Fibroblast of upper back skin (primary cell): ENCODE measurements at places on chromosomes 16 and 17.

GRCh38 chr16:13543850-13544249, 376.1 kb upstream of the ERCC4 start:
- DNase-seq: no peak

DNA sequence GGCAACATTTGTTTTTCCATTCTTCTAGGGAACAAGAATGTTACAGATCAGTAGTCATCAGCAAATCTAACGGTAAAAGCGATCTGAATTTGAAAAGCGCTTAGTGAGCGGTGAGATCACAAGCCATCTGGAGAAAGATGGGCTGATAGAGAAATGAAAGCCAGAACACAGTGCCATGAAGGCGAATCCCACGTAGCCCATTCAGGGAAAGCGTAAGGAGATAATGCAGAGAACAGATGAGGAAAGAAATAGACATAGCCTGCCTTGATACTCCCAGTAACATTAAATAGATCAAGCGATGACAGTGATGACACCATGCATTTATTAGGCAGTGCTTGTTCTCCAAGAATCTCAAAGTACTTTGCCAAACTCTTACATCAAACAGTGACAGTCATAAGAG, 183.1 kb upstream of the PSMD7 start:
- no peak for DNase-seq

GRCh38 chr17:17576772-17577234, 14.7 kb downstream of the PEMT start:
- DNase-seq: no peak

DNA sequence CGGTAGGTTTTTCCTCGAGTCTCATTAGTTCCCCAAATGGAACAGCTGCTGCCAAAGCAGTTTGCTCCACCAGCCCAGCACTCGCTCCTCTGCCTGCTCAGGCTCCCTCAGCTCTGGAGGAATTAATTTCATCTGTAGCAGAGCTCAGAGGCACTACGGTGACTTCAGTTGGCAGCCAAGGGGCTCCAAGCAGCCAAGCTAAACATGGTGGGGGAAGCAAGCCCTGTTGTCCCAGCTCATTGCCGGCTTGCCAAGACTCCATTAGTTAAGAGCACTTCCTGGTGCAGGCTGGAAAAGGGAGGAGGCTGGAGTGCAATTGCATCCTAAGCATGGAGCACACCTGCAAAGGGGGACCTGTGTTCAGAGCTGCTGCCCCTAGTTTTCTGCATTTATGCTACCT, 78.7 kb upstream of the GPRC5B start:
- no peak for DNase-seq

DNA sequence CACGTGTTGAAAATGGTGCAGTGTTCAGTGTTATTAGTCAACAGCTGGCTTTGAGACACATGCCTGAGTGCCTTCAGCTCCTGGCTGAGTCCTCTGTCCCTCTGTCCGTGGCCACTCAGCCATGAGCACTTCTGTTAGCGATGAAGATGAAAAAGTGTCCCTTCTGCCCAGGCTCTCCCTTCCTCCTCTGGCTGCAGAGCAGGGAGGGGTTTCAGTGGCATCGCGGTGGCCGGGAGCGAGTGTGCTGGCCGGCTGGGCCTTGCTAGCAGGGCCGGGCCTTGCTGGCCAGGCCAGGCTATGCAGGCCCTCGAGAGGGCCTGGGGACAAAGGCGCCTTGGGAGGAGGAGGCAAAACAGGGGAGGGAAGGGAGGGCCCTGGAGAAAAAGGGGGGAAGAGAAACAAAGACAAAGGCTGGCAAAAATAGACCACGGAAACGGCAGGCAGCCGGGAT, 47.7 kb downstream of the CMIP start:
- no peak for DNase-seq

DNA sequence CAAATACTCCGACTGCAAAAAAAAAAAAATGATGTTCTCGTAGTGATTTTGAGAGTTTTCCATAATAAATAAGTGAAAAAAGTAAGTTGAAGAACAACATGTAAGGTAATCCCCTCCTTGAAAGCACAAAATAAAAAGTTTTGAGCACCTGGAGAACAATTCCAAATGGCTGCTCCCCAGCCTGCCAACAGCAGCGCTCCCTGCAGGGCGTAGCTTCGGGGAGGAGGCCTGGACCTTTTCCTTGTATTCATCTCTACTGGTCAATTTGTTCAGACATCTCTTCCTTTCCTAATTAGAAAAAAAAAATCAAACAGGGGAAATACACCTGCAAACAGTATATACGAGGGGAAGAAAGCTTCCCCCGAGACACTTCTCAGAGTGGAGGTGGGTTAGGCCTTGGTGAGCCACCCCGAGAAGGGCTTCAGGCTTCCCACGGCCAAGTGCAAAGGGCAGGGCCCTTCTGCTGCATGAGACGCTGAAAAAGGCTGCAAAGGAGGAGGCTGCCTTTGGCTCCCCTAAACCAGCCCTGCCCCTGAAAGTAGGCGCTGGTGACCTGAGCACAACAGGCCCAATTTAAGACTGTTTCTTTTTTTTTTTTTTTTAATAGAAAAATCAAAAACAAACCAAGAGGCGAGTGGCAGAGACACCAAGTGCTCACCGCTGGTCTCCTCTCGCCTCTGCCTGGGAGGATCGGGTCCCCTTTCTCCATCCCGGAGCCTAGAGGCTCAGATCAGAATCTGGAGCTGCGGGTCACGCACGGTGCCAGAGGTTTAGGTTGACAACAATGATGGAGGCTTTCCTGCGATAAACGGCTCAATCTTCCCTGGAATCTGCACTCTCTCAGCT, 193.1 kb upstream of the FOXF1 start:
- DNase-seq: no peak

- DNase-seq: peak; percentile 61
These were observed 36.6 kb upstream of the EMP2 start for GRCh38 chr16:10616756-10617640.

DNA sequence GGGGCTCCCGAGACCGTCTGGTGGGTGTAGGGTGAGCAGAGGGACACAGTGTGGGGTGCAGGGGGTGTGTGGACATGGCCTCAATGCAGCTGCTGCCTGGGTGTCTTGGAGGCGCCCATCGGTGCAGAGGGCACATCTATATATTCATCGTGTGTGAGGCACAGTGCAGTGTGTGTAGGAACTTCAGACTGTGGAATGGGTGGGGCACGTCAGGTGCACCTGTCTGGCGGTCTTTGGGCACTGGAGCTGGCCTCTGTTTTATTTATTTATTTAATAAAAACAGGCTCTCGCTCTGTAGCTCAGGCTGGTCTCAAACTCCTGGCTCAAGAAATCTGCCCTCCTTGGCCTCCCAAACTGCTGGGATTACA, 16.8 kb downstream of the LASP1 start:
- DNase-seq: no peak

DNA sequence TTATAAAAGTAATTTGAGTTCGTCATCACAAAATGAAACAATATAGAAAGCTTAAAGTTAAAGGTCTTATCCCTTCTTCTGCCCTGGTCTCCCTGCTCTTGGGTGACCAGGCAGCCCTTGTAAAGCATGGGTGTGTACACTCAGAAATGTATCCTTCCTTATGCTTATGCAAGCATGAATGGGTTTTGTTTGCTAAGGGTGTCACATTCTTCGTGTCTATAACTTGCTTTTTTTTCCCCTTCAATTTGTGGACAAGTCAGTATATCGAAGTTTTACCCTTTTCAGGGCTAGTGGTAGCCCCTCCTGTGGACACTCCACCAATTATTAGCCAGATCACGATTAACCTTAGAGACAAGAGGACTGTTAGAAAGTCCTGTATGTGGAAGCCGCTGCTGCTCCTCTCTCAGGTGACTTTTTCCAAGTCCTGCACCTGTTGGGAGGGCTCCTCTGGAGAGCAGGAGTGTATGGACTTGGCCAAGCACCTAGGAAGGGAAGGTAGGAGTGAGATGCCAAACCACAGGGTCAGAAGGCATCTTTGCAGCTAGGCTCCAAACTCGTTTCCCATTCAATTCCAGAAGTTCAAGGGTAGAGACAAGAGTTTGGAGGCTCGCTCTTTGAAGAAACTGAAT, 50.9 kb downstream of the LDHD start:
- no peak for DNase-seq

- no peak for DNase-seq
These were observed 5.5 kb upstream of the MNT start for GRCh38 chr17:2406271-2406902.

DNA sequence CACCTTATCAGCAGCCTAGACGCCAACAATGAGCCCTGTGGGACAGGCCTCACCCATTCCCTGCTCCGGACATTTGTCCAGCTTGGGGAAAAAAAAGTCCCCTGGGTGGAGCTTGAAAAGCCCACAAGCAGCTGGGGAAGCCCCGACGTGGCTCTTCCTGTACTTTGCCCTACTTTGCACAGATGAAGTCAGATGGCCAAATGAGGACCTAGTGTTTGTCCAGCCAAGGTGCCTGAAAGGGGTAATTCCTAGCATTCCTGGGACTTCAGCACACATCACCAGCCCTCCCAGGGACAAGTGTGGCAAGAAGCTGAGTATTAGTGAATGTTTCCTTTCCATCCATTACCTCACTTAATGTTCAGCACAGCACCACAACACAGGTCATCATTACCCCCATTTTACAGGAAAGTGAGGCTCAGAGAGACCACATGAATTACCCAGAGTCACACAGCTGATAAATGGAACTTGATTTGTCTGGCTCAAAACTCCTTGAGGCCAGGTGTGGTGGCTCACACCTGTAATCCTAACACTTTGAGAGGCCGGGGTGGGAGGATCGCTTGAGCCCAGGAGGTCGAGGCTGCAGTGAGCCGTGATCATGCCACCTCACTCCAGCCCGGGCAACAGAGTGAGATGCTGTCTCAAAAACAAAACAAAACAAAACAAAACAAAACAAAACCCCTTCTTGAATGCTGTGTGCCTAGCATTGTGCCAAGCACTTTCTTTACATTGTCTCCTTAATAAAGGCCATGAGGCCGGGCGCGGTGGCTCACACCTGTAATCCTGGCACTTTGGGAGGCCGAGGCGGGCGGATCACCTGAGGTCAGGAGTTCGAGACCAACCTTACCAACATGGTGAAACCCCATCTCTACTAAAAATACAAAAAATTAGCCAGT, 19.9 kb upstream of the PLLP start:
- peak; percentile 59 for DNase-seq

DNA sequence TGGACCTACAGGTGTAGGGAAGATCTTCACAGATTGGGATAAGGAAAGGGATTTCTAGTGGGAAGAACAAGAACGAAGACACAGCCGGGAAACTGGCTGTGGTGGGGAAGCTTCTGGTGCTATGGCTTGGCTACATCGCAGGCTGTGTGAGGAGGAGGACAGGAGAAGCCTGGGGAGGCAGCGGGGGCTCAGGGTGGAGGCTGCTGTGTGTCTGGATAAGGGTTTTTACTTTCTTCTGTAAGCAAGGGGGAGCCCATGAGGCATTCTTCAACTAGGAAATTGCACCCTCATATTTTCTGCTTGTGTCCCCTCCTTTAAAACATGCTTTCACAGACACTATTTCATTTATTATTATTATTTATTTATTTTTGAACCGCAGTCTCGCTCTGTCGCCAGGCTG, 2.9 kb upstream of the RHBDF2 start:
- DNase-seq: no peak

DNA sequence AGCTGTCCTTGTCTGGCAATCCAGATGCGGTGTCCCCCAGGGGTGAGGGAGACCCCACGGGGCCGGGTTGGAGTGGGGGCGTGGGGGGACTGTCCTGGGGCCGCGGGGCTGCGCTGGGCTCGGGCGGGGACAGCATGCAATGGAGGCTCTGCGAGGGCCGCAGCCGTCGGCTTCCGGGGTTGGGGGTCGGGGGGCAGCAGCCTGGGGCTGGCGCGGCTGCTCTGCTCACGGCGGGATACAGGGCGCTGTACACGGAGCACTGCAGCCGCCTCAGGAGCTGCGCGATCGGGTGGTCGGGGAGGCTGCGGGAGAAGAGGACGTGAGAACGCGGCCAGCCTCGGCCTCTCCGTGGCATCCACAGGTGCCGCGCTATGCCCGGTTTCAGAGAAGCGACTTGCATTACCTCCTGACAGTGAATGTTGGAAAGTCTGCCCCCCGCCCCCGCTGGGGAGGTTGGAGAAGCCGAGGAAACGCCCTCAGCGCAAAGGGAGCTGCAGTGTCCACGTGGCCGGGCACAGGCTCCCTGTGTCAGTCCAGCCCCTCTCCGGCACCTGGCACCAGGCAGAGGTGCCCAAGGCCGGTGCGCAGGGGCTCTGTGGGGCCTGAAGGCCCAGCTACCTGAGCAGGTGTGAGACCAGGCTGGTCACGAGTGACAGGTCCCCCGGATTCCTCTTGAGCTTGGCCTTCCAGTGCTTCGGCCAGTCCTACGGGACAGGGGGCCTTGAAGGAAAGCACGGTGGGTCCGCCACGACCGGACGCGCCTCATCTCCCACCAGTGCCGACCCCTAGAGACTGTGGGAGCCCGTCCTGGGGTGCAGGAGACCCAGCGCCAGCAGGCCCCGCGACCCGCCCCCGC, 9.4 kb upstream of the SPATA2L start:
- no peak for DNase-seq

DNA sequence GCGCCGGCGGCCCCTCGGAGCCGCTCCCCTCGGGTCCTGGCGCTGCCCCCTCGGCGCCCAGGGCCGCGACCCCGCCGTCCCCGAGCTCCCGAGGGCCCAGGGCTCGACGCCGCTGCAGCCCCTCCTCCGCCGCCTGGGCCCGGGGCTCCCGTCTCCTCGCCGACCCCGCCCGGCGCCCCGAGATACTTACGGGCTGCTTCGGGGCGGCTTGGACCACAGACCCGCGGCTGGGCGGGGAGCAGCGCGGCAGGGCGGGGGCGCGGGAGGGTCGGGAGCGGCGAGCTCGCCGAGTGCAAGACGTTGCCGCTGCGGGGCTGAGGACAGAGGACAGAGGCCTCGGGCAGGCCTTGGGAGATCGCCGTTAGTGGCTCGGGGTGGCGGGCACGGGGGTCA, 290 bp downstream of the TOB1 start:
- no peak for DNase-seq

GRCh38 chr17:1186923-1187771, 7.4 kb upstream of the ABR start:
- peak; percentile 82 for DNase-seq

GRCh38 chr17:8359769-8360168, 16.7 kb downstream of the KRABD2 start:
- DNase-seq: peak; percentile 87

DNA sequence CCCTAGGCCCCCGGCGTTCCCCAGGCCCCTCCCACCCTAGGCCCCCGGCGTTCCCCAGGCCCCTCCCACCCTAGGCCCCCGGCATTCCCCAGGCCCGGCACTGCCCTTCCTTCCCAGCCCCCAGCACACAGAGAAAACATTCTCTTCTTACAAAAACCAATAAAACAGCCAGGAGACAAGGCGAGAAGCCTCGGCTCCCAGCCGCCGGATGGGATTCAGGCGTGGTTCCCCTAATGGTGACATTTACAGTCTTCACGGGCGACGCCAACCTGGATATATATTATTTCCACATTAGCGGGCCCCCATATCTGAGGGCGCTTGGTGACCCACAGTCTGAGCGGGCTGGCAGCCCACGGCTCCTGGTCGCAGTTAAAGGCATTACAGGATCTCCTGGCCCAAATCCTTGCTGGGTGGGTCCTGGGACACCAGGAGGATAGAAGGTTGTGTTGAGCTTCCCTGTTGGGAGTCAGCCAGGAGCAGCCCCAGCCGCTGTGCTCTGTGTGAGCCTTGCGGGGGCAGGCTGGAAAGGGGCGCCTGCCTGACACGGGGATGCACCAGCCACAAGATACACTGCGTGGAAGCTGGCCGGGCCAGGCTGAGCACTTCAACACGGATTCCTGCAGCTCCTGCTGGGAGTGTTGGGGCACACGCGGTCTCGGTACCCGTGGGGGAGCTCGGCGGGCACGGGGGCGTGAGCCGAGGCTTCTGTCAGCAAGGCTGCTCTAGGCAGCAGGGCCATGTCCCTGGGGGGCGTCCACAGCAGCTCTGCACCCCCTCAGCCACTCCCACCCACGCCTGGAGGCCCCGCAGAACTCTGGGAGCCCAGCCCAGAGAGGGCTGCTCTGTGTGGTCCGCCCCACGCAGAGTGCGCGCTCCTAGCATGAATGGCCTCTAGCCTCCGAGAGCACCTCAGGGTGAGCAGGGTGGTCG, 83.7 kb downstream of the LMF1 start:
- no peak for DNase-seq
